Effector memory CD4-positive, alpha-beta T cell (primary cell): ENCODE measurements at places on chromosomes 2 and 18.
A peak's percentile ranks its signal among the peaks of the same experiment; 100 is the strongest.

GRCh38 chr2:77017355-77017745 lies 504.8 kb downstream of the LRRTM4 start:
- no peak for DNase-seq
- no peak overlapping the region for H3K4me3 ChIP-seq
- no peak overlapping the region for H3K27ac ChIP-seq

DNA sequence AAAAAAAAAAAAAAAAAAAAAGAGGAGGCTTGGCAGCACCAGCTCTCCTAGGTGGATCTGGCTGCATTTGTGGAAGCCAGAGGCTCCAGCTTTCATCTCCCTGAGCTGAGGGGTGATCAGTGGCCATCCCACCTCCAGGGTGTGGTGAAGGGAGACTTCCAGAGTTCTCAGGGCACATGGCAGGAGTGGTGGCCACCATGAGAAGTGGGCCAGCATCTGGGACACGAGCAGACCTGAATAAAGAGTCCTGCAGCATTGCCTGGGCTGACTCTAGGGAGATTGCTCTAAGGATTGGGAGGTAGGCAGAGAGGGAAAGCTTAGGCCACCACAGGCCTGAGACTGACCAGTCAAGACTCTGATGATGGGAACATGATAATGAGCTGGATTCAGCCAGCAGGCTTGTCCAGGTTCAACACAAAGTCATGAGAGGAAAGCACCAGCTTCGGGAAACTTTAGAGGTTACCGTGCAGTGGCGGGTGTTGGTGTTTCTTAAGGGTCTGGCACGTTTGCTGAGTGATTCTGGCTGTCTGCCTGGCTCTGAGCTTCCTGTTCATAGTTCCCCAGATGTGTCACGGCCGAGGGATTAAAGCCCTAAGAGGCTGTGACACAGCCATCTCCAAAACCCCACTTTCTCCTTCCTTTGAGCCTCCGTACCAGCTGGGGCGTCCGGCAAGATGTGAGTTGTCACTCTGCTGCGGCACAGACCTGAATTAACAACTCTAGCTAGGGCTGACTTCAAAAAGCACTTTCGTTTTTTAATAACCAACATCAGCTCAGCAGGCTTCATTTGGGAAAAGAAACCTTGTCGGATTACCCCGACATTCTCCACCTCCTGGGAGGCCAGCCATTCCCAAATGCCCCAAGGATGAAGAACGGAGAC lies 38.3 kb upstream of the IL1R1 start:
- peak overlapping the region; percentile 26 for H3K4me3 ChIP-seq
- no peak overlapping the region for H3K27ac ChIP-seq
- no peaks in the 10 kb centered on the region for H3K27me3 ChIP-seq
- DNase-seq: no peak
- no peaks in the 10 kb centered on the region for H3K36me3 ChIP-seq

DNA sequence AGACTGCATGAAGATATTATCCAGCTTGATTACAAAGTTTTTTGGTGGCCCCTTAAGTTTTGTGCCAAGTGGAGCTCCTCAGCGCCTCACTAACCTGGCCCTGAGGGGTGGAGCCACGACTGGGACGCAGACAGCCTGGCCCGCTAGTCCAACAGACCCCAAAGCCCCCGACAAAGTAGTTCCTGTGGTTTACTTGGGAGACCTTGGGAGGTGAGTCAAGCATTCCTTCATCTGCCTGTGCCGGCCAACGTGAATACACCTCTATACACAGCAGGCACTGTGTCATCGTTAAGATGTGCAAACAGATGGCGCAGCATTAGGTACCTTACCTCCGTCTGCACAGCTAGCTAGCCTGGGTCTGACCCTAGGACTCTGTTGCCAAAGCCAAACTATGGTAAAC lies 55.0 kb upstream of the LAMA1 start:
- no peak for DNase-seq
- H3K4me3 ChIP-seq: no peak overlapping the region
- H3K27ac ChIP-seq: no peak overlapping the region
- H3K36me3 ChIP-seq: no peaks in the 10 kb centered on the region

DNA sequence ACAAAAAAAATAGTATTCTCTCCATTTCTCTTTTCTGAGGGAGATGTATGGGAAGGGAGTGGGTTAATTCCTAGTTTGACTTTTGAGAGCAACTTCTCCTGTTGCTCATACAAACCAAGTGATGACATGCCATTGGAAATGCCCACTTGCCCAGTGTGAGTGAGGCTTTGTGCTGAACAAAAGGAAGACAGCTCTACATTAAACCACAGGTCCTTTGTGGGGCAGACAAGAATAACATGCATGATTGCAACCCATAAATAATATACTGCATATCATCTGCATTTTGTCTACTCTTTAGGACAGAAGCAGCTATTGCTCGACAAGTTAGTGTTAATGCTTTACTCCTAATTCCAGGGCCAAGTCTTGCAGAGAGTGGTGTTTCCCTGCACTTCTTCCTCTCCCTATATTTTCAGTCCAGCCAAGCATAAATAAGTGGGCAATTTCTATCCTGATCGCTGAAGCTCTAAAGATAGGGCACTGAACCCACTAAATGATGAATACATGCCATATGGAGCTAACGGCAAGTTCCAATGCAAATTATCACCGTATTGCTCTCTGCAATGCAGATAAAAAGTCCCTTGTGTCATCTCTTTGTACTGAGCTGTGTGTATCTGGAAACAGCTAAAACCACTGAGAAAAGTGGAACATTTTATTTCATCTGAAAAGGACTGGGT lies 19.4 kb upstream of the EHBP1 start:
- H3K27me3 ChIP-seq: no peaks in the 10 kb centered on the region
- no peak for DNase-seq
- no peaks in the 10 kb centered on the region for H3K36me3 ChIP-seq
- no peaks in the 10 kb centered on the region for H3K4me1 ChIP-seq

GRCh38 chr2:231717281-231718171 lies 9.2 kb downstream of the PTMA start:
- H3K36me3 ChIP-seq: no peaks in the 10 kb centered on the region
- H3K4me3 ChIP-seq: no peak overlapping the region
- H3K27me3 ChIP-seq: no peaks in the 10 kb centered on the region
- no peak overlapping the region for H3K27ac ChIP-seq

DNA sequence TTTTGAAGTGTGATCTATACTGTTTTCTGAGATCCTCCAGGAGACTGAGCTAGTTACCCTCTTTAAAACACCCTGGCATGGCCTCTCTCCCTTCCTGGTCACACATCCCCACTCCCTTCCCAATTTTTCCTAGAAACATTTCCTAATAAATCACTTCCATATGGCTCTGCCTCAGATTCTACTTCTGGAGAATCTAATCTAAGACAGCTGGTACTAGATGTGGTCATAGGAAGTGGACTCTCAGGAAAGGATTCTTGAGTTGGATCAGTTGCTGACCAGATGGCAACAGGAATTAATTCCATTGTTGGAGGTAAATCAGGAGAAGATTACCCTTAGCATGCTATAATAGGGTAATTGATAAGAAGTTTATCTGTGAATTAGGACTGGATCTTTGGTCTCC lies 310.5 kb downstream of the SATB2 start:
- no peaks in the 10 kb centered on the region for H3K36me3 ChIP-seq
- no peaks in the 10 kb centered on the region for H3K27me3 ChIP-seq
- no peak for DNase-seq
- H3K27ac ChIP-seq: no peak overlapping the region

GRCh38 chr2:222318712-222319585 lies 20.2 kb upstream of the PAX3 start:
- H3K4me1 ChIP-seq: peaks cover 8% of the 10 kb centered on the region
- no peak overlapping the region for H3K27ac ChIP-seq
- H3K36me3 ChIP-seq: no peaks in the 10 kb centered on the region
- no peak for DNase-seq
- peak overlapping the region; percentile 57 for H3K4me3 ChIP-seq

GRCh38 chr2:28658369-28658768 lies 93.3 kb upstream of the PPP1CB start:
- no peak overlapping the region for H3K4me3 ChIP-seq
- DNase-seq: no peak
- no peaks in the 10 kb centered on the region for H3K27me3 ChIP-seq
- no peak overlapping the region for H3K27ac ChIP-seq
- H3K4me1 ChIP-seq: no peaks in the 10 kb centered on the region
